ENCODE measurements at places on chromosomes 3 and 15. TPM values are rescaled to one million over a fixed set of nuclear protein-coding genes. Genes with fewer than 3 reads are reported as not detected.

Gene STRC
- 0.86 TPM for total RNA-seq

Gene MYRIP
- not detected for total RNA-seq

Gene CCRL2
- total RNA-seq, result 4.0 TPM

GRCh38 chr15:100107151-100107550, 234.6 kb downstream of the ADAMTS17 start:
- DNase-seq, result no peak

GRCh38 chr3:117842086-117842485, 1132.5 kb downstream of the TUSC7 start:
- no peak for DNase-seq

GRCh38 chr15:32687556-32687955, 30.2 kb upstream of the GREM1 start:
- DNase-seq, result no peak

- no peak for DNase-seq
These were observed 143.7 kb downstream of the TJP1 start for GRCh38 chr15:29678504-29679034.

All from natural killer cell treated with Interleukin-12 subunit alpha and Interleukin-12 subunit beta and Interleukin-15 and Interleukin-18, amount 100 ng/mL, for 72 hours (primary cell).